ENCODE measurements at places on chromosomes 2 and 18.
A peak's percentile ranks its signal among the peaks of the same experiment; 100 is the strongest.

DNA sequence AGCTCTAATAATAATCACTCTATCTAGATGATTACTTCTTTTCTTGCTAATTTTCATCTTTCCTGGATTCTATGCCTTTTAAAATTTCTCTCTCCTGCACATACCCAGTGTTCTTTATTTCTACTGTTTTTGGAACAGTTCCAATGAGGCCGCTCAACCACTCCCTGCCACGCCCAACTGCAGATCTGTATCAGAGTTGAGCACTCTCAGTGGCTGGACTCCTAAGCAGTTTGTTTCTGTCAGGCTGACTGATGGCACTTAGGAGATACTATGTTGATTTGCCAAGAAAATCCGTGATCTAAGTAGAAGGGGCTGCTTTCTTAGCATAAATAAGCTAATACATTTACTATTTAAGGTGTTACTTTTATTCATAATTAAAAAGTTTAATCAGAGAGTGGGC, 192.8 kb downstream of the ARHGAP15 start:
- DNase-seq: peak; percentile 33

DNA sequence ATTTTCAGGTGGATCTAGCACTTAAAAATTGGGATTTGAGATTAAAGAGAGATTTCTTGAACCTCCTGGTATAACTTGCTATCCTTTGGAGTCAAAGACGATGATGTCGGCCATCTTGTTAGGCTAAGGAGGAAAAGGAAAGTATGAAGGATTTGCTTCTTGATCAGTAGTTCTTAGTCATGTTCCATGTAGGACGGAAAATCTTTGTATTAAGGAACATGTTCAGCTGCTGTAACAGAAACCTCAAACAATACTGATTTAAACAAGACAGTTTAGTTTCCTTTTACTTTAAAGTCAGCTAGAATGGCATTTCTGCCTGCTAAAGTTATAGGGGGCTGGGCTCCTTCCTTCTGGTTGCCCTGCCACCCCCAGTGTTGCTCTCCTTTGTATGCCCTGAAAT, 56.4 kb upstream of the MGAT5 start:
- no peak for DNase-seq

DNA sequence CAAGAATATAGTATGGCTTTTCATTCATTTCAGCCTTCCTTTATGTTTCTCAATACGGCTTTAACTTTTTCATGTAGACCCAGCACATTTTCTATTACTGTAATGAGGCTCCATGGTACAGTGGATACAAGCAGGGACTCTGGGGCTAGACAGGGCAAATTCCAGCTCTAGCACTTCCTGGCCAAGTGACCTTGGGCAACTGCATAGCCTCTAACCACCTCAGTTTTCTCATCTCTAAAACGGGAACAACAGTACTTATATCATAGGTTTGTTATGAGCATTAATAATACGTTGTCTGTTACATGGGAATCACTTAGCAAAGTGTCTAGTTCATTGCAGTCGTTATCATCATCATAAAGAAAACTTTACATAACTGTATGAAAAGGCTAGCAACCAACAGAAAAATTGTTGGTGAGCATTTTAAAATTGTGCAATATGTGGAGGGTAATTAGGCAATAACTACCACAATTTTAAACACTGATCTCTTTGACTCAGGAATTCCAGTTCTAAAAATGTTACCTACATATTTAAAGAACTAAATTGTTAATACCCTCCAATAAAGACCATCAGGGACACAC, 13.7 kb upstream of the RMDN2 start:
- DNase-seq: no peak

- DNase-seq: no peak
Observed at GRCh38 chr2:175804122-175804521, 197.9 kb downstream of the LNPK start.

- DNase-seq: no peak
Observed at GRCh38 chr2:182816866-182817265, 49.6 kb downstream of the FRZB start.

GRCh38 chr2:217741381-217741955, 261.3 kb downstream of the TNS1 start:
- DNase-seq: no peak

DNA sequence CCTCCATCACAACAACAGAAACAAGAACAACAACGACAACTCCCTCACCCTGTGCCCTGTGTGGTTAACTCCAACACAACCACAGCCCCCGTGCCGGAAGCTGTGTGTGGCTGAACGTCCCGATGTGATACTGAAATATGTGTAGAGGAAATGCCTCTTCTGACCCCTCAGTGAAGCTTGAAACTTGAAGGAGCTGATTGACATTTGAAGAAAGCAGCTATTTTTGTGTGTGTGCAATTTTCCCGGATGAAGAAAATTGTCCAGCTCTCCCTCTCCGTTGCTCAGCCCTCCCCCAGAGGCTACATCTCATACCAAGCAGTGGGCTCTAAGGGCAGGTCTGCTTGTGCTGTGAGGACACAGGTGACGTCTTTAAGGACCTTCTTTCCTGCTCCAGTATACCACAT, 173.8 kb downstream of the ICOS start:
- DNase-seq: peak; percentile 58

GRCh38 chr2:55309446-55309845, 40.4 kb upstream of the MTIF2 start:
- no peak for DNase-seq

DNA sequence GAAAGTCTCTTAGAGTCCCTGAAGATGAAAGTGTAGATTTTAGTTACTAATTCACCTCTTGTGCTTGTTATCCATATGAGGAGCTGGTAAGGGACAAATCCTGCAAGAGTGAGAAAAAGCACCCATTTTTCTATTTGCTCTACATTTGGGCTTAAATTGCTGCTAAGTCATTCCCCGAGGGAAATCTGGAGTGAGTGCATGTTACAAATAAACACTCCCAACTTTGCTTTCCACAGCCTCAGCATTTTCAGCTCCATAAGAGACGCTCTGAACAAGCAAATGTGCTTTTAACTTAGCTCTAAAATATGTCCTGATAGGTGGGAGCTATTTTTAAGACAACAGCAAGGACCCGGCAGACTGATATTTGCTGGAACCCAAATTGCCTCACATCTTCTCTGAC, 126.7 kb downstream of the DPP10 start:
- DNase-seq: no peak

DNA sequence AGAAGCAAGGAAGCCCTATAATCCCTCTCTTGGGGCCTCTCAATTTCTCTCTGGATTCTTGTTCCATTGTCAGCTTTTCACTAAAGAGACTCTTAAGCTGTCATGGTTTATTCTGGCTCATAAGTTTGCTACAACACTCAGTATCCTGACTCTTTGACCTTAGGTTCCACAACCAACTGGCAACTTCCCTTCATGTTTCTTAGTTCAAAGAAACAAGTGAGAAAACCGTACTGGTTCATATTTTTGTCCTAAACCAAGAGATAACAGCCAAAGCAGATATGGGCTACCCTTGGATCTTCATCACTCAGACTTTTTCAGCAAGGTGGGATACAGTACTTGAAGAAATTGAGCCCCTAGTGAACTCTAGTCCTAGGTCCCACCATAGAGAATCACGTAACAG, 109.9 kb upstream of the CRIM1 start:
- no peak for DNase-seq

DNA sequence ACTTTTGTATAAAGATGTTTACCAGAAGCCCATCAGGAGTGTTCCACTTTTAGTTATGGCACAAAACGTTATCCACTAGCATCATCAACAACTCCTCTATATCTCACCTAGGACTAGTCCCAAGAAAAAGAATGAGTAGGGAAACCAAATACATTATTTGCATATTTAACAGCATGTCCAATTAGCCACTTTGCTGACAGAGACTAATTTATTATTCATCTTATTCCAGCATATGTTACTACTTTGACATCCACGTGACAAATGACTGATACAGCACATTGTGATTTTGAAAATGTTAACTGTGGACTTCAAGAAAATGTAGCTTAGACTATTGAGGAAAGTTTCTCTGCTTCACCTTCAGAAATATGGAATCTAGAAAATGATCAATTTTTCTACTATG, 694.0 kb downstream of the NRXN1 start:
- no peak for DNase-seq

DNA sequence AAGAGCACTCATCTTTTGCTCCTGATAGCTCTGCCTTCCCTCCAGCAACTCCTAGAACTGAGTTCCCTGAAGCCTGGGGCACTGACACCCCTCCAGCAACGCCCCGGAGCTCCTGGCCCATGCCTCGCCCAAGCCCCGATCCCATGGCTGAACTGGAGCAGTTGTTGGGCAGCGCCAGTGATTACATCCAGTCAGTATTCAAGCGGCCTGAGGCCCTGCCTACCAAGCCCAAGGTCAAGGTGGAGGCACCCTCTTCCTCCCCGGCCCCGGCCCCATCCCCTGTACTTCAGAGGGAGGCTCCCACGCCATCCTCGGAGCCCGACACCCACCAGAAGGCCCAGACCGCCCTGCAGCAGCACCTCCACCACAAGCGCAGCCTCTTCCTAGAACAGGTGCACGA, 62.4 kb downstream of the TET3 start:
- no peak for DNase-seq

GRCh38 chr18:35753306-35753910, 171.9 kb downstream of the GALNT1 start:
- DNase-seq: no peak

GRCh38 chr18:35680139-35680551, 98.6 kb downstream of the GALNT1 start:
- DNase-seq: no peak

- no peak for DNase-seq
Observed at GRCh38 chr2:141015341-141016047, 1115.3 kb downstream of the LRP1B start.

Measured in transverse colon (tissue), 4 donors.